SW 1271 (cell line): ENCODE measurements at places on chromosomes 1 and 21.

DNA sequence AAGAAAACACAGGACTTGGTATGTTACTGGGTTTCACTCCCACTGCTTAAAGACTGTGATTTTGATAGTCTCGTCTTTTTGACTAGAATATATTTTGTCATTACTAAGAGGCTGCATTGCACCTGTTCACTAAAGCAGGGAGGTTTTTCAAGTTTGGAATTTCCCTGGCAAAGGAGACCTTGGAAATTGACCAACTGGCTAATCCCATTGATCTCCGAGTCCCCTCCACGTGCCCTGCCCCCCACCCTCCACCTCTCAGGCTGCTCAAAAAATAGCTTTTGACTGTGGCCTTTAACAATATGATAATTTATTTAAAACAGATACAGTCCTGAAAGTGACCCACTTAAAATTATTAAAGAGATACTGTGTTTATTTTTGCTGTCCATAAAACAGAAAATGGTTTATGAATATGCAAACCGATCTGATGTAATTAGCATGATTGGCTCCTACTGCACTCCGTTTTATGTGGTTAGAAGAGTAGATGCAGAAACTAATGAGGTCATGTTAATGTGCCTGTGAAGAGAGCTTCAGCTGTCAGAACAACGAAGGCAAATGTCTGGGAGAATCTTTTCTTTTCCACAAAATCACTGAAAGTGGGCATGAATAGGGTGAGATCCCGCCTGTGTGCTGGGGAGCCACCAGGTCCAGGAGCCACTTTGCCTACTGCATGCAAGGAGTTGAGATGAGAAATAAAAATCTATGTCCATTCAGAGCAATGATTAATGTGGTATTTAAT lies 361.5 kb downstream of the RRAGC start:
- DNase-seq = no peak

DNA sequence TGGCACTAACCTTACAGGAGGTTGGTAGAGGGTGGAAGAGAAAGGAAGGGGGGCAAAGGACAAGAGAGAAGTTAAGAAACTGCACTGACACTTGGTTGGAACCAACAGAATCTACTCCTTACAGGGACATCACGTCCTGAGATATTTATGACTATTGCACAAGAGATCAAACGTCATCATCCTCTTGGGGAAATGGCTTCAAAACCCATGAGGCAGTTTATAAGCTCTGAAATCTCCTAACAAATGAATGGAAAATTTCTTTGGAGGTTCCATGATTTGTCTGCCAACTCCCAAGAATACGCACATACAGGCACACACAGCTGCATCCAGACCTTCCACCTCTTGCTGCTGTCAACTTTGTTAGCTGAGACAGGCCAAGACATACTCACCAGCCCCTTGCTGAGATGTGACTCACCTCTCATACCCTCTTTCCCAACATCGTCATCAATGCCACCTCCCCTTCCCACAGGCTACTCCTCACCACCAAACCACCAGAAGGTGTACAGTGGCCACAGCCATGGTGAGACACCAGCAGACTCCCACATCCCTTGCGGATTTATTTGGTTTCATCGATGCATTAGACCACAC lies 135.5 kb downstream of the SETD4 start:
- DNase-seq = no peak

DNA sequence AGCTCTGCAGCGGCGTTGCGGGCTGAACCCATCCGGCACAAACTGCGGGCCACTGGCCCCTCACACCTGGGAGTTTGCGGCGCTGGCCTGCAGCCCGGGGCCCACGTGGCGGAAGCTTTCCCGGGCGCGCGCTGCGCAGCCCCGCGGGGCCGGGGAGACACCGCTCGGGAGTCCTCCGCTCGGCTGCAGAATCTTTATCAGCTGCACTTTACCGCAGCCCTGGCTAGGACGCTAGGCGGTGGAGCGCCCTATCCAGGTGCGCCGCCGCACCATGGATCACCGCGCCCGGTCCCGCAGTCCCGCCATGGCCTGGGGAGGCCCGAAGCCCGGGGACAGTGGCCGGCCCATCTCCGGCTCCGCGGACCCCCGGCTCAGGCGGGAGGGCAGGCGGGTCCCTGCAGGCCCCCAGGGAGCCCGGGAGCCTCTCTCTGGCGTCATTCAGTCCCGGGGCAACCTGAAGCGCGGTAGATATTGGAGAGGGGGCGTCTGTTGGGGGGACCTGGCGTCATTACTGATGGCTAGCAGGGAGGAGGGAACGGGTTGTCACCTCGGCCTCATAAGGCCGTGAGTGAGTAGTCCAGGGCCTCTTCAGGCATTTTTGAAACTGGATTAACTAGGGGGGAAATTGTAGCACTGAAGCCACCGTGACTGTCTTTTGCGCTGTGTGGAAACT lies 5.7 kb upstream of the OLIG2 start:
- no peak for DNase-seq

- no peak for DNase-seq
These were observed 68.7 kb downstream of the DENND1B start for GRCh38 chr1:197706601-197707000.

- no peak for DNase-seq
These were observed 29.7 kb downstream of the PBX1 start for GRCh38 chr1:164588516-164589341.

DNA sequence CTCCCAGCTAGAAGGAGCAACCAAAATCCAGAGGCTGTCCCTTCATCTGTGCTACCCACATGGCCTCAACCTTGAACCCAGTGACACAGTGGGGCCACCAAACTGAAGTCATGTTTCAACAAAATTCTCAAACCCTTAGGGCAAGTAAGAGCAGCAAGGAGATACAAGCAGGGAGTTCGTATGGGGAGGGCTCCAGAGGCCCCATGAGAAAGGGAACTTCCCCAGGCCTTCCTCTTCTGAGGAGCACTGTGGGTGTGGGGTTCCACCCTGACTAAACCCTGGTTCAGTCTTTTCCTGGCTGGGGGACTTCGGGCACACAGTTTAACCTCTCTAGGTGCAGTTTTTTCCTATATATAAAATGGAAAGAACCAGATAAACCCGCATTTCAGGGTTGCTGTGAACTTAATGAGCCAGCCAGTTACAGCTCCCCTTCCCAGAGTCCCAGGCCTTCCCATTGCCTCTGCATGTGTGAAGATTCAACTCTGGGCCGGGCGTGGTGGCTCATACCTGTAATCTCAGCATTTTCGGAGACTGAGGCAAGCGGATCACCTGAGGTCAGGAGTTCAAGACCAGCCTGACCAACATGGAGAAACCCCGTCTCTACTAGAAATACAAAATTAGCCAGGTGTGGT lies 8.0 kb upstream of the THEMIS2 start:
- DNase-seq = no peak

DNA sequence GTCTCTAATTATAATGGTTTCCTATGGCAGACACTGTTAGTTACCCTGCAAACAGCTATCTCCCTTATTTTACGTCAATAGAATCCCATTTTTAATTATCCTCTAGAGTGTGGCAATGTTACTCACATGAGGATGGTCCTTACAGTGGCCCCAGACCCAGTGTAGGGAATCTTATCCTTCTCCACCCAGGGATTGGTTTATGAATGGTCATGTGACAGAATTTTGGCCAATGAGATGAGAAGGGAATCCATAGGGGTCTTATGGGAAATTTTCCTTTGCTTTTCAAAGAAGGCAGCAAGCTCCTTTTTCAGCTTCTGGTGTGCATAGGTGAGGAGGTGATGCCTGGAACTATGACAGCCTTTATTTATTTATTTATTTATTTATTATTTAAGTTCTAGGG lies 59.0 kb upstream of the HUNK start:
- DNase-seq = no peak

- DNase-seq = no peak
These were observed 129.5 kb upstream of the LRRC7 start for GRCh38 chr1:69438056-69438795.

GRCh38 chr1:1569341-1569740 lies 5.3 kb downstream of the SSU72 start:
- DNase-seq = no peak
